T-helper 1 cell (primary cell): ENCODE measurements at places on chromosomes 11 and 22.
A peak's percentile ranks its signal among the peaks of the same experiment; 100 is the strongest.

- DNase-seq, result no peak
These were observed 13.2 kb downstream of the ZNRF3 start for GRCh38 chr22:28896611-28897010.

DNA sequence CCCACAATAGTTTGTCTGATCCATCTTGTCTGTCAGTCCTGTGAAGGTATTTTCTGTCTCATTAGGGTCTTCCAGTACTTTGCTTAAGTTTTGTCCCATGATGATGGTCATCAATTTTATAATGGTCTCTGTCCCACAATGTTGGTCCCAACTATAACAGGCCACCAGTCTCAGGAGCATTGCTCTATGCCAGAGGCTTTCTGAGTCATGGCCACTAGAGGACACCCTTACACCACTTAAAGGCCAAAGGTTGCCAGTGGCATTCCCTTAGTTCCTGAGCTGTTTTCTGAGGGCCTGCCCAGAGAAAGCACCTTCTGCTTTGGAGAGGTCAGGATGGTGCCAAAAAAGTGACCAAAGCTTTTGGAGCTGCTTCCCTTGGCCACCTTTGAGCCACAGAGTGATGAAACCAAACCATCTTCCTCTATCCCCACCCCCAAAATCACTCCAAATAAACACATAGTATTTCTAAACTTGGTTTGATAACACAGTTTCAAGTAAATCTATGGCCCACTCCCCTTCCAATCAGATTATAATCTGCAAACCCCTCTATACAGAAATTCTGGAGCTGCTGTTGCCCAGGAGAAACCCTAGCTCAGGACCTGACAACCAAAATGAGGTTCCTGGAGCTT lies 19.3 kb downstream of the EIF3F start:
- peak; percentile 34 for DNase-seq

DNA sequence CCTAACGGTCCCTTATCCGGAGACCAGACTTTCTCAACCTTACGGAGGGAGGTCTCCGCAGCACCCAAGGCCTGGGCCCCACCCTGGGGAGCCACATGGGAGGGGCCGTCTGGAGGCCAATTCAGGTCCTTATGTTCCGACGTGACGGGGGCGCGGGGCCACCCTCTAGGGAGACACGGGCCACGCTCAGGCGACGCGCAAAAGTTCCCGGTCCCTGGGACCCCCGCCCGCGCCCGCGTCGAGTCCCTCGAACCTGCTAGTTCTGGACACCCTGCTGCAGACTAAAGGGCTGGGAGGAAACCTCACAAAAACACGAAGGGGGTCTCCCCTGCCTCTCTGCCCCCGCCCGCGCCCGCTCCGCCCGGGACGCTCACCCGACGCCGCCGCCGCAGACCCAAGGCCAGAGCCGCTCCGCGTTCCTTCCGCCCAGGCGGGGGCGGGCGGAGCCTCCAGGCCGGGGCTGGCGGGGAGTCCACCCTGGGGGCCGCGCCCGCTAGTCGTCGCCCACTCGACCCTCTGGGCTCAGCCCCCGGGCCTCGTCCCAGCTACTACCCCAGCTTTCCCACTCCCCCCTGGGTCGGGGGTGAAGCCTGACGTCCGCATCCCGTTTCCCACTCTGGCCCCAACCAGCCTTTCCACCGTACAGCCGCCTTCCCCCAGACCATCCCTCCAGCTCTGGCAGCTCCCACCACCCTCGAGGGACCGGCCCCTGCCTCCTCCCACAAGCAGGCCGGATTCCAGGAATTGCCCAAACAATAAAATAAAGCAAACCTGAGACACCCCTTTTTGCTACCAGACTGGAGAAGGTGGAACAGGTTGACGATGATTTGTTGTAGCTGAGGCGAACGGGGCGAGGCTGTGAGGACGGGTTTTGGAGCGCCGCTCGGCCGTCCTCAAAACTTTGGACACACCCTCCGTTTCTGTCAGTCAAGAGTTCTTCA lies 2.7 kb downstream of the RNH1 start:
- DNase-seq, result no peak

- DNase-seq, result no peak
These were observed 936 bp downstream of the IL17REL start for GRCh38 chr22:50011447-50012210.

DNA sequence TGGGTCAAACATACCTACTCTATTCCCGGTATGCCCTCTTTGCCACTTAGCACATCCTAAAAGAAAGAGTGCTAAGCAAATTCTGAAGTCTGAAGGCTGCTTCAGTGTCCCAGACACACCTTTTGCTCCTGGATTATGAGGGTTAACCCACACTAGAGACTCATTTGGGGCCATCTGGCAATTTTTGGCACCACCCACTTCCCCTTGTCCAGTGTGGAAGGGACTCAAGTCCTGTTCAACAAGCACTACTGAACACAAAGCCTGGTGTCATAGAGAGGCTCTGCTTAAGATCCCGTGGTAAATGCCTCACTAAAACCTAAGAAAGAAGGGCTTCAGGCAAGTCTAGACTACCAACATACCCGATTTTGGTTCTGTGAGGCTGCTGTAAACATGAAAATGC lies 85.8 kb downstream of the SERGEF start:
- DNase-seq, result no peak

GRCh38 chr11:78257654-78258053 lies 68.9 kb downstream of the USP35 start:
- DNase-seq, result no peak

DNA sequence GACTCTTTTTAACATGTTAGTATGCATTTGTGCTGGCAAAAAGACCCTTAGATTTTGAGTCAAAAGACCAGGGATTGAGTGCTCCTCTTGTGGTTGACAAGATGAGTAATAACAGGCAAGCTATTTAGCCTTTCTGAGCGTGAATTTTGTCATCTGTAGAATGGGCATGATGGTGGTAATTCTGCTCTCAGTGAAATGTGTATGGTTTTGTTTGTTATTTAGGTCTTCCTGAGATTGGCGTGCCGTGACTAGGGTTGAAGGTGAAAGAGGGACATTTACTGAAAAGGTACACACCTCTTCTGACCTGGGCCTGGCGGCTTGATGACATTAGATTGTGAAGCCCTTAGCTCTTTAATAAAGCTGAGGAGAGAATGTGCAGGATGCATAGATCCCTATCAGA lies 8.4 kb upstream of the CEP295 start:
- no peak for DNase-seq

DNA sequence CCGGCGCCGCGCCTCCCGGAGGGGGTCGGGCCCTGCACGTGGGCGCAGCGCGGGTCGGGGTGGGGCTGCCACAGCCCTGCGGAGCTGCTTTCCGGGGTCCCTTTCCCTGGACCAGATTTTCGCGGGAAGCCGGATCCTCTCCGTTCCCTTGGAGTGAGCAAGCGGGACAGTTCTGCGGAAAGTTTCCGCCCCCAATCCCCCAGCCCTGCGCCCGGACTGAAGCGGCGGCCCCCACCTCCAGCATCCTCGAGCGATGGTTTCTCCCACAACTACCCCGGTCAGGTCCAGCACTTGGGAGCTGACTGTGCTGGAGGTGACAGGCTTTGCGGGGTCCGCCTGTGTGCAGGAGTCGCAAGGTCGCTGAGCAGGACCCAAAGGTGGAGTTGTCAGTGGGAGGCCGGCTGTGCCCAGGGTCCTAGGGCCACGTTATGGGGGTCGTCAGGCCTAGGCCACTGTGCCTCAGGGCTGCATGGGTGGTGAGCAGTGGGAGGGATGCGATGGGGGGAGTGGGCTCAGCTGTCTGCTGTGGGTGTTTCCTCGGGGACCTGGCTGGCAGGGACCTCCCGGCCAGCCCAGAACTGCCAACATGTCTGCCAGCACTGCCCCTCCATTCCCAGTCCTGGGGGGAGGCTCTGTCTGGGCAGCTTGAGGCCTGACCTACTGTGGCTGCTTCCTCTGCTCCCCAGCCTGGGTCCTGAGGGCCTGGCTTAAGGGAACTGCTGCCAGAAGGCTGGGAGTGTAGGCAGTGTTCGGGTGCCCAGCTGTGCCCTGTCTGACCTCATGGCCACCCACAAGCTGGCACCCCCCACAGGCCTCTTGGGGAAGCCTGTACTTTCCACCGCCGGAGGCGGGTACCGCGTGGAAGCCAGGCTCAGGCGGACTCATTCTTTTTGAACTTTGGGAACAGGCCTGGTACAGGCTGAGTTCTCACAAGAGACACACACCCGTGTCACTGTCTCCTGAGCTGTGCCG lies 726 bp downstream of the ST3GAL4 start:
- DNase-seq, result no peak

GRCh38 chr11:35063488-35063931 lies 75.5 kb upstream of the CD44 start:
- DNase-seq, result no peak

GRCh38 chr22:50581950-50582492 lies 628 bp downstream of the CHKB start:
- no peak for DNase-seq

GRCh38 chr11:65258988-65259387 lies 2.8 kb upstream of the POLA2 start:
- DNase-seq, result no peak

DNA sequence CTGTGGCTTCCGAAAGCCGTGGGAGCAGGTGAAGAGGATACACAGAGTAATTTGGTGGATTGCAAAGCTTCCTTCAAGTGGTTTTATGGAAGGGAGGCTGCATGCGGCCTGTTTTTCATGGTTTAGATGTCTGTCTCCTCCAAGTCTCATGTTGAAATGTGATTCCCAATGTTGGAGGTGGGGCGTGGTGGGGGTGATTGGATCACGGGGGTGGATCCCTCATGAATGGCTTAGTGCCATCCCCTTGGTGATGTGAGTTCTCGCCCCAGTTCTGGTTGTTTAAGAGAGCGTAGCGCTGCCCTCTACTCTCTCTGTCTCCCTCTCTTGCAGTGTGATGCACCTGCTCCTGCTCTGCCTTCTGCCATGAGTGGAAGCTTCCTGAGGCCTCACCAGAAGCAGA lies 247.8 kb upstream of the B3GAT1 start:
- no peak for DNase-seq

GRCh38 chr11:6653097-6653496 lies 2.5 kb downstream of the DCHS1 start:
- DNase-seq, result no peak

- DNase-seq, result peak; percentile 53
These were observed 431 bp downstream of the KMT2A start for GRCh38 chr11:118436639-118437207.

GRCh38 chr11:86816251-86816726 lies 15.9 kb downstream of the PRSS23 start:
- no peak for DNase-seq

- no peak for DNase-seq
These were observed 4.1 kb upstream of the UBE2L6 start for GRCh38 chr11:57571606-57572005.

DNA sequence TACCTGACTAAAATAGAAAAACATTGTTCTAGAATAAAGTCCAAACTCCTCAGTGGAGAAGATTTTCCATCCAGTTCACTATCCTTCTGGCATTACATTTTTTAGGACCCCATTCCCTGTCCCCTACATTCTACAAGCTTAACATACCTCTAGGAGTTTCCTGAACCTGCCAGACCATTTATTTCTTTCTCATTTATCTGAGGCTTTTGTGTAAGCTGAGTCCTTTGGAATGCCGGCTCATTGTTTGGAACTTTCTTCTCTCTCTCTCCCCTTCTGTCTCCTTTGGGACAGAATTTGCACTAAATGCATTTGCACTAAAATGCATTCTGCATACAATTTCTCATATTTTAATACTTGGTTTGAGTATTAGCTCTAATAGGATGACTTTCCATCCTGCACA lies 393.0 kb upstream of the ANO3 start:
- no peak for DNase-seq

DNA sequence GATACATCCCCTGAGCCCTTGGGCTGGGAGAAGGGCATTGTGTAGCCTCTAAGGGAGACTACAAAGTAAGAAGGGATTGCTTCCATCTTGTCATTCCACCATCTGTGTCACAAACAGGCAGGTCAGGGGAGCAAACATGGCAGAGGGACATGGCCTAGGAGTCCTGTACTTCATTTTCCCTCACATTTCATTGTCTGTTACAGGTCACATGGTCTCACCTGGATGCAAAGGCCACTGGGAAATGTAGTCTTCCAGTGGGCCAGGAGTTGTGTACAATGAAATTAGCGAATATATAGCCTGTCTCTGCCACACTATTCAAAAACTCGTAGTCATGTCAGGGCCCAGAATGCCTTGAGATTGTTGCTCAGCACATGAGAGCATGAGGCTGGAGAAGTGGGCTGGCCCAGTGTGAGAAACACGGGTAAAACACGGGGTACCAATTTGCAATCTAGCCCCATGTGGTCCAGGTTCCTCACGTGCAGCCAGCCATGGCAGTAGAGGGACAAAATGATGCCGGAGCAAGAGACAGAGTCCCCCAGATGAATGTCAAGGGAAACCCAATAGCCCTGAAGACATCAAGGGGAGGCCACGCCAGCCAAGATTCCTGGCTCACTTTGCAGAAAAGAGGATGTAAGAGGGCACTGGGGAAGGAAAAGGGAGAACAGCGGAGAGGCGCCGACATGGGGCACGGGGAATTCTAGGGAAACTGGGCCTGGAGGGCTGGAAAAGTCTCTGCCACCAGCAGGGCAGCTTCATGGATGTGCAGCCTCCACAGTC lies 47.7 kb upstream of the EMID1 start:
- DNase-seq, result no peak

GRCh38 chr22:44684506-44685383 lies 17.3 kb upstream of the PRR5 start:
- peak; percentile 69 for DNase-seq

DNA sequence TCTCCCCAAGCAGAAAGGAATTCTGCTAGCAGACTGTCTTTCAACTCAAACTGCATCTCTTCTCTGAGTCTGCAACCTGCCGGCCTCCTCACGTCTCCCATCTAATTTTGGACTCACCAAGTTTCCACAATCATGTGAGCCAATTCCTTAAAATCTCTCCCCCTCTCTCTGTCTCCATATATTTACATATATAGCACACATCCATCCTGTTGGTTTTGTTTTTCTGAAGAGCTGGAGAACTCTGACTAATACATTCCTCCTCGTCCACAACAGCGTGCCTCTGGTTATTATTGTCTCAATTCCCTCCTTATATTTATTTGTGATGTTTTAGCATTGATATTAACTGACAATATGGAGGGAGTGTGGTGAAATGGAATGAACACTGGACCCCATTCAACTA lies 29.6 kb upstream of the FJX1 start:
- no peak for DNase-seq

DNA sequence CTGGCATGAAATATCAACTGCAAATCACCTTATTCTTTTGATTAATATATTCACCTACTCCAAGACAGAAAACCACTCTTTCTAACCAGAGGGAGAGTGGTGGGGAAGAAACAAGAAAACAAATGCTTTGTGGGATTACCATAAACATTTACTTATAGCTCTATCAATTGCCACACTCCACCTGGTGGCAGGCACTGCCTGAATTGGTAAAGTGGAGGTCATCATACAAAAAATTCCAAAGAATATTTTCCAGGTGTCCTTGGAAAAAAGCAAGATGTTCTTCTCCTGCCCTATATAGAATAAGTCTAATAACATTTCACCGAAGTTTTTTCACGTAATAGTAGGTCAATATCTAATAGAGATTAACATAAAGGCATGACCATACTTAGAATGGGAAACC lies 45.3 kb downstream of the PHF21A start:
- no peak for DNase-seq
